Lower leg skin (tissue), 4 donors: ENCODE measurements at places on chromosomes 1 and 21.

- no peak for DNase-seq
Measured at GRCh38 chr1:173099166-173099565, 48.4 kb upstream of the TNFSF18 start.

DNA sequence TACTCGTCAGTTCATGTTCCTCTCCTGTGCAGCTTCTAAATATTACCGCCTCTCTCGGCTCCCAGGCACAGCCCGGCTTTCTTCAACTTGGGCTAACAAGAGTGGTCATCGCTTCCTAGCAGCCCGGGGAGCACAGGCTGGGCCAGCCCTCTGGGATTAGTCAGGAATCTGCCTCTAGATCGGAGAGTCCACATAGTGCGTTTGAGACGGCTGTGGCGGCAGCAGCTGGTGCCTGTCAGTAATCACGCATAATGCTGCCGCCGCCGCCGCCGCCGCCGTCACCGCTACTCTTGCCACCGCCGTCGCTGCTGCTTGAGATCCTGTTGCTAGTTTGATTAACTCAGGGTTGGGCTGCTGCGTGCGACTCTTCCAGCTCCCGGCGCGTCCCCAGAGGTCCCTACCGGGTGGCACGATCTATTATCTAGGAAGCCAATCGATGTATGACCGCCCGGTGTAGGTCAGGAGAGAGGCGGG, at the start of gene RXRG:
TSS of gene RXRG (minus strand) at position 230 of the 474 bp plus-strand sequence. CDS start 233 bp downstream, outside the sequence.
- DNase-seq = peak; percentile 89

DNA sequence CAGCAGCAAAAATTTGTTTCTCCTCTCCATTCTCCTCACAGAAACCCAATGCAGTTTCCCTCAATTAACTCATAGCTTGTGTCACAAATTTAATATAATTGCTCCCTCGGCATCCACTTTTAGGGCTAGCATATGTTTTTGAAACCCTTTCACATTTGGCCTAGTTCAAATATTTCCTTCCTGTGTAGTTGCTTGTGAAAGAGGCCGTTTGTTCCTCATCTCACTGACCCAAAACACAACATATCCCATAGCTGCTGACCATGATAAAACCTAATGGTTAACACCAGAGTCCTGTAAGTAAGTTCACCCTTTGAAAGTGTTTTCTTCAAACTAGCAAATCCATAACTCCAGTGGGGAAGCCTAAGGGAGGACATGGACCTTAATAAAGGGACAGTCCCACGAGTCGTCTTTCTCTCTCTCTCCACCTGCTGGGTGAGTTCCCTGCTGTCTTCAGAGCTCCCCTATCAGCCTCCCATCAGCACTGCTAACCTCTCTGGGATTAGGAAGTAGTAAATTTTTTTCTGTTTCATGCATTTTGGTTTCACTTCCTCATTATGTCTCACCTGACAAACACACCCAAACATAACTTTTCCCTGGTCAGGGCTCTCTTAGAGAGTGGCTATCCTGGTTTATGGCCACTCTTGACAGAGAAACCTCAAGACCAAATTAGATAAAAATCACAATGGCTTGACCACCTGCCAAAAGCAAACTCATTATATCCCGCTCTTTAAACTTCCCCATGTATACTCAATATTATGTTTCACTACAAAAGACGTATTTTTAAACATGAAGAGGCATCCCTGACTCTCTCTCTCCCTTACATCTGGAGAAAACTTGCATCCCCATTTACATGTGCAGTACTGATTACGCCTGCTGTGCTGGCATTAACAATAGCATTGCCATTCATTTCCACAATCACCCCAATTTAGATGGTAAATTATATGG, 177.7 kb upstream of the HP1BP3 start:
- DNase-seq = no peak

DNA sequence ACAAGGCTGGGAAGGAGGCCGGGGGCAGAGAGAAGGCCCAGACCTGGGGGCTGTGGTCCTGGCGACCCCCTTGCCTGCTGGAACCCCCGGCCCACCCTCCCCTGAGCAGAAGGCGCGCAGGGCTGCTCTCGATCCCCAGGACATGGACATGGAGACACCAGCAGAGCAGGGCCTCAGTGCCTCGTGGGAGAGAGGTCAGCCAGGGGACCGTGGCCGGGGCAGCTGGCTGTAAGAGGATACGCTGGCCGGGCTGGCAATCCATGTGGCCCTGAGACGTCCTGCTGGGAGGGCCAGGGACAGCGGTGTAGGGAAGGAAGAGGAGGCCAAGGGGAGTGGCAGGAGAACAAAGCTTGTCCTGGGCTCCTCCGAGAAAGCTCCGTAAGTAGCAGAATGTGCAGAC, 132.2 kb downstream of the CASZ1 start:
- no peak for DNase-seq

GRCh38 chr1:51515312-51515960, 3.6 kb downstream of the EPS15 start:
- no peak for DNase-seq

GRCh38 chr1:98277118-98277517, 356.3 kb upstream of the DPYD start:
- DNase-seq = no peak

GRCh38 chr1:78871249-78871648, 135.3 kb downstream of the ADGRL4 start:
- DNase-seq = no peak

DNA sequence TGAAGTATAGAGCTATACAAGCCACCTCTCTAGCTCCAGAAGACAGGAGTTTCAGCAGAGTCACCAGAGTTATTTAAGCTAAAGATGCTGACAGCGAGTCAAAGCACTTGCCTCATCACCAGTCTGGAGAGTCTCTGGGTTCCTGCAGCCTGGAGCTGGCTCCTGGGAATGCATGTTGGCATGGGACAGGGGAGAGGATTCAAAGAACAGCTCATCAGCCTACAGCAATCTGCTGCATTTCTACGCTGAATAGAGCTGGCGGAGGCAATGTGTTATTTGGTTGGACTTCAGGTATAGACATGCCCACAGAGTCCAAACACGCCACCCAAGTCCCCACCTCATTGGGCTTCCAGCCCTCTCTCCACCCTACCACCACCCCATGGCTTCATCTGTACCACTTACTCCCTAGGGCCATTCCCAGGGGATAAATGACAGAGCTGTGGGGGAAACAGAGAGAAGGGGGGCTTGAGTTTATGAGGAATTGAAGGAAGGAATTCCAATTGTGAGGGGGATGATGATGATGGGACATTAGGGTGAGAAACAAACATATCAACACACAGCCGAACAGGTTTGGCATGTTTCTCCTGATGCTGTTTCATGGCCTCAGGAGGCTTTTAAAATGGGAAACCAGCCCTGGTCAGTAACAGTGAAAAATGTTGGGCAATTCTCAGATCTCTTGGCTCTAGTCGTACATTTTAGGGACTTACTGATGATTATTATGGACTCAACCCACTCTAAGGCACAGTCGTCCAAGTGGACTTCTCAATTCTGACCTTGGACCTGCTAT, 58.4 kb downstream of the PLEKHA6 start:
- DNase-seq = peak; percentile 77

GRCh38 chr1:27630859-27631491, 4.0 kb downstream of the FGR start:
- peak; percentile 80 for DNase-seq

DNA sequence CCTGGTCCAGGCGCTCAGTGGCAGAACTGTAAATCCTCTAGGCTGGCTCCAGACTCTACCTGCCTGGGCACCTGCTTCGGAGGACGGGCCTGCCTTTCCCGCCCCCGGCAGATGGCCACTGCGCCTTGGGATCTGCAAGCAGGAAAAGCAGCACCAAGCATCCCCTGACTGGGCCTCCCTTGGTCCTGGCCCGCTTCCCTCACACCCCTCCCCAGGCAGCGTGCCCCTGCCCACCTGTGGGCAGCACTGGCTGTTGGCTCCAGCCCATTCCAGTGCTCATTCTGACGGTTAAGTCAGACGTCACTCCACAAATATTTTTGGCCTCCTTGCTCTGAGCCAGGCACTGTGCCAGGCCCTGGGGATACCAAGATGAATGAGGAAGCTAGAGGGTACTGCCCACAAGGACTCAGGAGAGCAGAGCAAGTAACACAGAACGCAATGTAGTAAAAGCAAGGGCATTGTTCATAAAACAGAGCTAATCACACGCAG, 22.0 kb upstream of the BLACAT1 start:
- peak; percentile 89 for DNase-seq

DNA sequence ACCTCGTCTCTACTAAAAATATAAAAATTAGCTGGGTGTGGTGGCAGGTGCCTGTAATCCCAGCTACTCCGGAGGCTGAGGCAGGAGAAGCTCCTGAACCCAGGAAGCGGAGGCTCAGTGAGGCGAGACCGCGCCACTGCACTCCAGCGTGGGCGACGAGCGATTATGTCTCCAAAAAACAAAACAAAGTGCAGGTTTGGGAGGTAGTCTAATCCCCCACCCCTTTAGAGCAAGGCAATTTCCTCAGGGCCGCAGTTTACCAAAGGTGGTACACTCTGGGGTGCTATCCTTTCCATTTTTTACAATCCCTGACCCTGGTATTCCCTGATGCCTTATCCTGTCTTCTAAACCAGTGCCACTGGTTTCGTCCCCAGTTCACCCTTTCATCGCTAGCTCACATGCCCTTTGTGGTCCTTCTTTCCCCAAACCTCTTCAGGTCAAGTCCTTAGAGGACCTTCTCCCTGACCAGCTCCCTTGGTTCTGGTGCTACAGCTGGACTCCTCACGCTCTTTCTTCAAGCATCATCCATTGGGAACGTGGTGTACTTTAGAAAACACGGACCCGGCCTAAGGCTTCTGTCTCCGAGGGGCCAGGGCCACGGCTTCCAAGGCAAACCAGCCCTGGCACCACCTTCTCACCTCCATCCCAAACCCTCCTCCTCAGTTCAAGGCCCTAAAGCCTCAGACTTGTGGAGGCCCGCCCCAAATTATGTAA, 873 bp downstream of the IFT25 start:
- DNase-seq = no peak

- peak; percentile 91 for DNase-seq
Measured at GRCh38 chr1:196608390-196609369, at the start of gene KCNT2. KCNT2 (minus strand) TSS chr1:196608440; CDS start chr1:196608309, 131 bp downstream.

- no peak for DNase-seq
Measured at GRCh38 chr1:208059409-208060001, 148.6 kb upstream of the CD34 start.

DNA sequence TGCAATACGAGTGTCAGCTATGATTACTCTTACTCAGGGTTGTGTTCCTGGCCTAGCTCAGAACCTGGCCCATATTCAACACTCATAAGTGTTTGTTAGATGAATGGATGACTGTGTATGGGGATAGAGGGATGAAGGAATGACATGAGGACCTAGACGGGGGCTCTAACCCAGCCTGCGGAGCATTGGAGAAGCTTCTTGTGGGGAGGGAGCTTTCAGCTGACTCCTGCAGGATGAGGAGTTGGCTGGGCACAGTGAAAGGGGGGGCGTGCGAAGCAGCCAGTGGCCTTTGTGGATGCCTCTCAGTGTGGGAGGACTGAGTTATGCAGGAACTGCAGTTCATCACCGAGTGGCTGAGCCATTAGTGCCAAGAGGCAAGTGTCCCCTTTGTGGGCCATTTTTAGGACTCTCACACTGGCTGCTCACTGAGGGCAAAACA, 1.2 kb upstream of the EXTL1 start:
- DNase-seq = no peak

DNA sequence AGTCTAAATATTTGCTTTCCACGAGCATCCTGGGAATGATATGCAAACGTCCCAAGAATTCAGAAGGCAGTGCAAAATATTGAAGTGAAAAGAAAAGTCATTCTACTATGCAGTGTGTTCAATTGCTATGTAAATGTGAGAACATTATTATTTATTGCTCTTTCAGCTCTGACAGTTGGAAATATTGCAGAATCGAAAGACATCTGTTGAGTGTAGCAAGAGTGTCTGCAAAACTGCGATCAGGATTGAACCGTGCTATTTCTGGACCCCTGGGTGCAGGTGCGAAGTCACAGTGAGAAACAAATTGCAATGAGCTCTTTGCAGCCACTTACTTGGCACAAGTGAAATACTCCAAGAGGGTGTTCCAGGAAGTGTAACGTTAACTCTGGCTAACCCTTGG, 566.4 kb downstream of the AJAP1 start:
- DNase-seq = no peak

DNA sequence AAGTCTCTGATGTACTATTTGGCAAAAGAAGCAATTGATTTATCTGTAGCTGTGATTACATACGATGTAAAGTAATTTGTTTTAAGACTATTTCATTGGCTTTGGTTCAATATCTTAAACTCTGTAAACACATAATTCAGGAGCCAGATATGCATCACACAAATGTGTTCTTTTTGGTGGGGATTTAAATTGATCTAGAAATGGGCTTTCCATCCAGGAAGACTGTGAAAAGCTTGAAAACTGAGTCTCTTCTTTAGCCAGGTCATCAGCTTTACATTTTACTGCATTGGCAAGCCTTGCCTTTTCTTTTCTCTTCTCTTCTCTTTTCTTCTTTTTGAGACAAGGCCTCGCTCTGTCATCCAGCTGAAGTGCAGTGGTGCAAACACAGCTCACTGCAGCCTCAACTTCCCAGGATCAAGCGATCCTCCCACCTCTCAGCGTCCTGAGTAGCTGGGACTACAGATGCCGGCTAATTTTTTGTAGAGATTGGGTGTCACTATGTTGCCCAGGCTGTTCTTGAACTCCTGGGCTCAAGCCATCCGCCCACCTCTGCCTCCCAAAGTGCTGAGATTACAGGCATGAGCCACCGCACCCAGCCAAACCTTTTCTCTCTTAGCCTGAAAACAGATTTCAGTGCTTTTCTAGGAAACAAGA, 1.4 kb downstream of the RCAN3 start:
- DNase-seq = no peak

DNA sequence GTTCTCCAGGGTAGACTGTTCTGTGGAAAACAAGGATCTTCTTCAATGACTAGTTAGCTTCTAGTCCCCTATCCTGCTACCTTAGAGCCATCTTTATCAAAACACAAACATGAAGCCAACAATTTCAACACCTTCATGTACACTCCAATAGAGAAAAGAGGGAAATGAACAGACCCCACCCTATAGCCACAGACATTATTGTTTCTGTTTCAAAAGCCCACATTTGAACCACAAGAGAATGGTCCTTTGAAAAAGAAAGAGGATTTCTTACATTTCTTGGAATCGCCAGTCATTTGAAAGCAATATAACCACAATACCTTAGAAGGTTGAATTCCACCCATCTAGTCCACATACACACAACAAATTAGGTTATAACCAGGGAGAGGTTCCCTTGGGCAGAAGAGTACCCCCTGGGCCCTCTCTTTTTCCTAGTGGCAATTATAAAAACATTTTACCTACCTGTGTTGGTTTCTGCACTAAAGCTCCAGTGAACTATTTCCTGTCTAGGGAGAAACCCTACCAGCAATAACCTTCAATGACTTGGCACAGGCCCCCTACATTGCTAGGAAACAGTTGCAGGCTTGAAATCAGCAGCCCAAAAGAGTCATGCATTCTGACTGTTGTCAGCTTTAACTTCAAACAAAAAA, 2.7 kb upstream of the LPGAT1 start:
- DNase-seq = no peak

DNA sequence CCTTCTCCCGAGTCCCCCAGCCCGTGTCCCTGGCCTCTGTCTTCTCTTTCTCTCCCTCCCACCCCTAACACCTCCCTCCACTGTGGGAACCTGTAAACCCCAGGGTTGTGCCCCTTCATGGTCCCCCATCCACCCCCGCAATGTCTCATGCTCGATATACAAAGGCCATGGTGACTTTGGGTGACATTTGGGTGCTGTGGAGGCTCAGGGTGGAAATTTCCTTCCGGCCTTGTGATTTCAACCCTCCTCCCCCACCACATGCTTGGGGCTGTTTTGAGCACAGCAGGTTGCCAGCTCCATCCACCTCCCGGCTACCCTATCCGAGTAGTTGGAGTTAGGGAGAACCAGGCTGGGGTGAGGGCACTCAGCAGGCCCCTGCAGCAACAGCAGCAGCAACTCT, 25.7 kb upstream of the VPS13D start:
- DNase-seq = no peak
